PC-9 (cell line): ENCODE measurements at places on chromosomes 1 and 21.
A peak's percentile ranks its signal among the peaks of the same experiment; 100 is the strongest.

- H3K36me3 ChIP-seq, result peaks cover 38% of the 10 kb centered on the region
- no peak overlapping the region for H3K4me3 ChIP-seq
- no peak overlapping the region for H3K27ac ChIP-seq
- no peaks in the 10 kb centered on the region for H3K4me1 ChIP-seq
- H3K27me3 ChIP-seq, result no peaks in the 10 kb centered on the region
- DNase-seq, result no peak
Measured at GRCh38 chr1:220013497-220013896, 32.8 kb downstream of the EPRS1 start.

DNA sequence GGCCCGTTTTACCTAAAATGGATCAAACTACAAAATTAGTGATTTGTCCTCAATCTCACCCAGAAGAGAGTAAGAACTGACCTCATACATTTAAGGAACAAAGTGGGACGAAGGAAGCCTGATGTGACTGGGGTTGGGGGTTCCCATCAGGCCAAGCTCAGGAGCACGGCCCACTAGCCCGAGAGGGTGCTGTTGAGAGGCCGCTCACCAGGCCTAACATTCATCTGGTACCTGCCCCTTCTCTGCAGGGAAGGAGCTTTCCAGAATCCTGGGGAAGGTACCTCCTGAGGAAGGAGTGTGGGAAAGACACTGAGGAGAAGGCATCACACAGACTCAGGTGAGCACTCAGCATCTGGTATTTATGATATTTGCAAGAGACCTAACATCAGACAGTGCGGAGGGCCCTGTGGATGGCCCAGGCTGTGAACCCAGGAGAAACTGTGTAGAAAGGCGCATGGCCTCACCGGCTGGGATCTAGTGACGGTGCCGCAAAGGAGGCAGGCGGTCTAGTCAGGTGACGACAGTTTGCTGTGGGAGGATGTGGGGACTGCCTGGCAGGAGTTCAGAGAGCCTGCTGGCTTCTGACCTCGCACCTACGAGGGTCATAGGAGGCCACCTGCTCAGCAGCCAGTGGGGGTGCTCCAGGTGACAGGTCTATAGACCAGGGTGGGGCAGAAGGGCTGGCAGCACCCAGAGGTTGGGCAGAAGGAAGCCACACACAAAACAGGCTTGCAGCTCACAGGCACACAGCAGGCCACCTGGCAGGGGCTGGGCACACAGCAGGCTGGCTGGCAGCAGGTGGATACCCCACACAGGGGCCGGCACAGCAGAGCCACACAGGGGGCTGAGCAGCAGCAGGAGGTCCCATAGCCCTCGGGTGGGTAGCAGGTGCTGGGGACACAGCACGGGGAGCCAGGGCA lies 543 bp downstream of the KRTAP12-4 start:
- DNase-seq, result no peak
- H3K27ac ChIP-seq, result no peak overlapping the region
- H3K36me3 ChIP-seq, result no peaks in the 10 kb centered on the region
- peaks cover 83% of the 10 kb centered on the region for H3K27me3 ChIP-seq
- no peak overlapping the region for H3K4me3 ChIP-seq

GRCh38 chr1:179105393-179105792 lies 23.5 kb downstream of the TOR3A start:
- no peaks in the 10 kb centered on the region for H3K4me1 ChIP-seq
- DNase-seq, result no peak
- H3K27ac ChIP-seq, result no peak overlapping the region
- H3K36me3 ChIP-seq, result peaks cover 11% of the 10 kb centered on the region
- no peak overlapping the region for H3K4me3 ChIP-seq

- H3K27ac ChIP-seq, result no peak overlapping the region
- no peaks in the 10 kb centered on the region for H3K36me3 ChIP-seq
- no peak overlapping the region for H3K4me3 ChIP-seq
Measured at GRCh38 chr1:231027971-231028370, 12.1 kb downstream of the FAM89A start.

DNA sequence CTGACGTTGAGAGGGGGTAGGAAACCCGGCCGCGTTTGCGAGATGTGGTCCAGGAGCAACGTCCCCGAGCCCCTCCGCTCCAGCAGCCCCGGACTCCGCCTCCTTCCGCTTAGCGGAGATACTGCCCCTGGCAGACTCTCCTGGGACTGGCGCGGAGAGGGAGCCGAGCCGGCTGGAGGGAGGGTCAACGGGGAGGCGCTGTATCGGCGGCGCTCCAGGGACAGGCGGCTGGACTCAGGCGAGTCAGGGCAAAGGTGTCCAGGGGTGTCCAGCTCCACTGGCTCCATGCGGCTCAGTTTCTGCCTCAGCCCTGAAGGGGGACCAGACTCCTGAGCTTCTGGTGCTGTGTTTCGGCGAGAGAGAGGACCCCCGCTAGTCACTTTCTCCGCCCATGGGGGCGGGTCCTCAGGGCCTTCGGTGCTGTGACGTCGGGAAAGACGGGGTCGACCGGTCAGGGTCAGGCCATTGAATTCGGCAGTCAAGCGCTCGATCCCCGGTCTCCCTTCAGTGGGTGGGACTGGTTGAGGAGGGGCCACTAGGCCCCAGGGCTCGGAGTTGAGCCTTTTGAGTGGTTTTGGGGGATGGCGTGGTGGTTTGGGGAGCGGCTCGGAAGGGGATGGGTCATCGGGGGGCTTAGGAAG lies 2.8 kb upstream of the LIX1L start:
- H3K27me3 ChIP-seq, result peaks cover 35% of the 10 kb centered on the region
- peaks cover 31% of the 10 kb centered on the region for H3K4me1 ChIP-seq
- H3K27ac ChIP-seq, result no peak overlapping the region

DNA sequence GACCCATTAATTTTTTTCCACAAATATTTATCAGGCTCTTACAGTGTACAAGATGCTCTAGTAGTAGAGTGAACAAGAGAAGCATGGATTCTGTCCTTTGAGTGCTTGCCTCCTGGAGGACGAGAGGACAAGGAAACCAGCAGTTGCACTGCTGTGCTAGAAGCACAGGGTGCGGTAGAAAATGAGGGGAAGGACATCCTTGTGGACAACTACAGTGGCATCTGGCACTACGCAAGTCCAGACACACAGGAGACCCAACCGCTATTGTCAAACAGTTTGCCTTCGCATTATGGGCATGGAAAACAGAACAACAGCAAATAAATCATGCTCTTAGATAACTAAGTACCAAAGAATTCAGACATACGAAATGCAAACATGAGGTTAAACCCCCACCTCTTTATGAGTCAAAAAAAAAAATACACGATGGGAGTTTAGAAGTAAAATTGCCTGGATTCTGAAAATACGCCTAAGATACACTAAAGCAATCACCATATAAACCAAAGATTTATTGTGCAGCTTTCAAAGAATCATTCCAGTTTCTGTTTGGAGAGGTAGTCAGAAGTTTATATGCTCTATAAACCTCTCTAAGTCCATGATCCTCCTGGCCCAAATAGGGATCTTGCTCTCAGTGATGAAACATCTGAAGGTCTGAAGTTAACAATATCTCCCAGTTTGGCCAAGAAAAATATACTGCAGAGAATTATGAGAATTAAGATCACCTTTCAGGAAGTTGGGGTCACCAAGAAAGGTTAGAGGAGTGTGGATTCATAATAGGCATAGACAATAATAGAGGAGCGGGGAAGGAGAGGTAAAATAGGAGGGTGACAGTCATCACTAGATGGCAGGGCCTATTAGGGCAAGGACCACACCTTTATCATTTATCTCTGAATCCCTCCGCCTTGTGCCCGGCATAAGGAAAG lies 307.8 kb downstream of the NFIA start:
- no peaks in the 10 kb centered on the region for H3K27me3 ChIP-seq
- H3K36me3 ChIP-seq, result peaks cover 11% of the 10 kb centered on the region; the same call in 1 of the 2 replicates
- no peak overlapping the region for H3K27ac ChIP-seq
- no peaks in the 10 kb centered on the region for H3K4me1 ChIP-seq

GRCh38 chr1:61606448-61607312 lies 118.3 kb downstream of the TM2D1 start:
- no peak overlapping the region for H3K4me3 ChIP-seq
- DNase-seq, result no peak
- peaks cover 15% of the 10 kb centered on the region for H3K4me1 ChIP-seq

- H3K27me3 ChIP-seq, result no peaks in the 10 kb centered on the region
- peak within 1 kb of the TSS; percentile 67 for H3K27ac ChIP-seq
- H3K4me3 ChIP-seq, result peak within 1 kb of the TSS; percentile 61
- H3K4me1 ChIP-seq, result peaks cover 91% of the 10 kb centered on the region
- H3K36me3 ChIP-seq, result no peaks in the 10 kb centered on the region
Measured at GRCh38 chr1:153545067-153546055, at the start of gene S100A4. Gene S100A4 (minus strand): TSS chr1:153545806. CDS start chr1:153544794, 1,012 bp downstream.
